ENCODE measurements at places on chromosomes 16 and 17.

- no peak for DNase-seq
Measured at GRCh38 chr17:61411261-61412142, 11.9 kb downstream of the TBX2 start.

GRCh38 chr17:30132615-30133014, 16.0 kb downstream of the NSRP1 start:
- DNase-seq: no peak

- no peak for DNase-seq
Measured at GRCh38 chr17:40895106-40895730, 10.2 kb upstream of the KRT20 start.

DNA sequence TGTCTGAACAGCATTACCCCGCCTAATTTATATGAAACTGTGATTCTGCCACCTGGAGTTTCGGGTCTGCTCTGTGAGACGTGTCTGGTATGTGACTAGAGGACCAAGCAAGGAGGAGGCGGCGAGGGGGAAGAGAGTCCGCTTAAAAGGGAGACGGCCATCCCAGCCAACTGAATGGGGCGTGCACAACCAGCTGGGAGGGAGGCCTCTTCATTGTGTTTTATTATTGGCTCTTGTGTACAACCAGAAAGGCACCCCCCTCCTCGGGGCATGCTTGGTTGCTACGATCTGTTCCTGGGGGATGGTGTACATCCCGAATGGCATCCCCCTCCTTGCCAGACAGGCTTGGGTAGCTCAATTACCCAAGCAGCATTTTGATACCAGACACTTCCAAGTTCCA, 384.5 kb upstream of the SALL1 start:
- DNase-seq: no peak
